ENCODE measurements at places on chromosomes 1 and 21.

GRCh38 chr1:43531107-43531905, 623 bp downstream of the PTPRF start:
- peak; percentile 50 for DNase-seq

DNA sequence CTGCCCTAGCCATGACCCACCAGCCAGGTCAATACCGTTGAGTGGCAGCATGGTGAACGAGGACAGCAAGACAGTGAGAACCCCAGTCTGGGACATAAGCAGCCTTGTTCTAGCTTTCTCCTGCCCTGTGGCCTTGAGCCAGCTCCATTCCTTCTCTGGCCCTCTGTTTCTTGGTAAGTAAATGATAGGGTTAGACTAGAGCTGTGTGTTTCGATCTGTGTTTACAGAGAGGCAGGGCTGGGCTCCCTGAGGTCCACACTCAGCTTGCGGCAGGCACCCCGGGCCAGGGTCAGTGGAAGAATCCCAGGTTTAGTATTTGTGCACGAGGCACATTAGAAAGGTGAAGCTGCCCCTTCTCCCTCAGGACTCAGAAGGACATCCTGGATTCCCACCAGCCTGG, 27.3 kb downstream of the FOXO6 start:
- no peak for DNase-seq

DNA sequence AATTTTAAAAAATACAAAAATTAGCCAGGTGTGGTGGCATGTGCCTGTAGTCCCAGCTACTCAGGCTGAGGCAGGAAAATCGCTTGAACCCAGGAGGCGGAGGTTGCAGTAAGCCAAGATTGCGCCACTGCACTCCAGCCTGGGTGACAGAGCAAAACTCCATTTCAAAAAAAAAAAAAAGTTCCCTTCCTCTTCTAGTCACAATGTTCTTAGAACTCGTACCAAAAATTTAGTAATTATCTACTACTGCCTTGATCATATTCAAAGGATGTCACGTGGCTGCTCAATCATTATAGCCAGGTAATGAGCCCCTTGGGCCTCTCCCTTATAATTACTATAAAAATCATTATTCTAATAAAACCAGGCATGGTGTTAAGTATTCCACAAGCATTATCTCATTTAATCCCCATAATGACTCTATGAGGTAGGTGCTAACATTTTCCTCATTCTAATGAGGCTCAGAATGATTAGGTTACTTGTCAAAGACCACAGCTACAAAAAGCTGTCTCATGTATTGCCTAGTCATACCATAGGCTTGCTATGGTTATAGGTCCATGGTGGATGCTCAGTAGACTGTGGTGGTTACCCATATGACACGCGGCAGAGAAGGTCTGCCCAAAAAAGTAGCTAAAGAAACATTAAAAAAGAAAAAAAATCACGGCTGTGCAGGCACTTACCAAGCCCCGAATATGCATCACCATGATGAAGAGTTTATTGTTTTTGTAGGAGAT, 15.5 kb upstream of the PPP1R15B start:
- no peak for DNase-seq

DNA sequence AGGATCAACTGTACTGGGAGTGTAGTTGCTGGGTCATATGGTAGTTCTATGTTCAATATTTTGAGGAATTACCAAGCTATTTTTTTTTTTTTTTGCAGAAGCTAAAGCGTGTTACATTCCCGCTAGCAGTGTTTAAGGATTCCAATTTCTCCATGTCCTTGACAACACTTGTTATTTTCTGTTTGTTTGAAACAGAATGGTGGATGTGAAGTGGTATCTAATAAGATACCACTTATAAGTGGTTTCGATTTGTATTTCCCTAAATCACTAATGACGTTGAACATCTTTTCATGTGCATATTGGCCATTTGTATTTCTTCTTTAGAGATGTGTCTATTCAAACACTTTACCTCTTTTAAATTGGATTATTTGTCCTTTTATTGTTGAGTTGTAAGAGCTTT, 112.2 kb downstream of the DISP1 start:
- no peak for DNase-seq

- peak; percentile 52 for DNase-seq
These were observed 917 bp downstream of the STX12 start for GRCh38 chr1:27773826-27774445.

- DNase-seq, result no peak
These were observed 111.8 kb downstream of the GDAP2 start for GRCh38 chr1:117817629-117818028.

- DNase-seq, result no peak
These were observed 3.0 kb upstream of the MDM4 start for GRCh38 chr1:204513117-204513716.

GRCh38 chr1:24413350-24414163, at the start of gene STPG1:
Gene STPG1, minus strand, starts transcription at chr1:24413782. Its CDS starts 12,394 bp downstream, at chr1:24401388.
- DNase-seq, result peak; percentile 85

- peak; percentile 12 for DNase-seq
These were observed 33.7 kb downstream of the PRDM2 start for GRCh38 chr1:13733711-13734110.

DNA sequence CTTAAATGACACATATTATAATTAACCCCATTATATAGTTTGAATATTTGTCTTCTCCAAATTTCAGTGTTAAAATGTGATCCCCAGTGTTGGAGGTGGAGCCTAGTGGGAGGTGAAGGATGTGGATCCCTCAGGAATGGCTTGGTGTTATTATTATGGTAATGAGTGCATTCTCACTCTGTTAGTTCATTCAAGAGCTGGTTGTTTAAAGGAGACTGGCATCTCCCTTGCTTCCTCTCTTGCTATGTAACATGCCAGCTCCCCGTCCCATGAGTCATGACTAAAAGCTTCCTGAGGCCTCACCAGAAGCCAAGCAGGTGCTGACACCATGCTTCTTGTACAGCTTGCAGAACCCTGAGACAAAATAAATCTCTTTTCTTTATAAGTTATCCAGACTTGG, 1612.7 kb downstream of the AMY1C start:
- no peak for DNase-seq

- peak; percentile 72 for DNase-seq
These were observed 7.4 kb upstream of the B3GALNT2 start for GRCh38 chr1:235511470-235512240.

Data from EH (cell line).